ENCODE measurements at places on chromosomes 3 and 15.

DNA sequence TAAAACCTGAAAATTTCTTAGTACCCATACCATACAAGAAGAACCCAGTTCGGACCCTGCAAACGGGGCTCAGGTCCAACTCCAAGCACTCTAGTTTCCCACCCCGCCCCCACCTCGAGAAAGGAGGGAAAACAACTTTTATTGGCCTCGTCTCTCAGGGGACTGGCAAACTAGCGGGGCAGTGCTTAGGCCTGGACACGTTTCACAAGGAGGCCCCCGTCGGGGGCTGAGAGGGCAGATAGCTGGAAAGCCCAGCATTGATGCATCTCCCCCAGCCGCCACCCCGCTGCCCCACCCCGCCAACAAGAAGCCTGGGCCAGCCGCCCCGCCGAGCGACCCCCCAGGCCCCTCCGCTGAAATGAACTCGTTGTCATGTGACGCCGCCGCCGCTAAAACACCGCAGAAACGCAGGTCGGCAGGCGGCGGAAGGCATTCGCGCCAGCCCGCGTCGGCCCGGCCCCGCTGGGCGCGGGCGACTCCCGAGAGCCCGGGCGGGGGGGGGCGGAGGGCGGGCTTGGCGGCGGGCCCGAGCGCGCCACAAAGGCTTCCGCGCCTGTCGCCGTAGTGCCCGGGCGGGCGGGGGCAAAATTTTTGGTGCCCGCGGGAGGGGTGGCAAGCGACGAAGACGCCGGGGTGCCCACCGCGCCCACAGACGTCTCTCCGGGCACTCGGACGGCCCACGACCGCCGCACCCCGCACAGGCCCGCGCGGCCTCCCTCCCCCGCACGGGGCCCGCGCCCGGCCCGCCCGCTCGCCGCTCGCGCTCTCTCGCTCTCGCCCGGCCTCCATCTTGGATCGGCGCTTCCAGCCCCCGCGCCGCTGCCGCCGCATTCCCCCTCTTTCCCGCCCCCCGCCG is 634 bp downstream of the STAG1 start:
- DNase-seq: peak; percentile 71

DNA sequence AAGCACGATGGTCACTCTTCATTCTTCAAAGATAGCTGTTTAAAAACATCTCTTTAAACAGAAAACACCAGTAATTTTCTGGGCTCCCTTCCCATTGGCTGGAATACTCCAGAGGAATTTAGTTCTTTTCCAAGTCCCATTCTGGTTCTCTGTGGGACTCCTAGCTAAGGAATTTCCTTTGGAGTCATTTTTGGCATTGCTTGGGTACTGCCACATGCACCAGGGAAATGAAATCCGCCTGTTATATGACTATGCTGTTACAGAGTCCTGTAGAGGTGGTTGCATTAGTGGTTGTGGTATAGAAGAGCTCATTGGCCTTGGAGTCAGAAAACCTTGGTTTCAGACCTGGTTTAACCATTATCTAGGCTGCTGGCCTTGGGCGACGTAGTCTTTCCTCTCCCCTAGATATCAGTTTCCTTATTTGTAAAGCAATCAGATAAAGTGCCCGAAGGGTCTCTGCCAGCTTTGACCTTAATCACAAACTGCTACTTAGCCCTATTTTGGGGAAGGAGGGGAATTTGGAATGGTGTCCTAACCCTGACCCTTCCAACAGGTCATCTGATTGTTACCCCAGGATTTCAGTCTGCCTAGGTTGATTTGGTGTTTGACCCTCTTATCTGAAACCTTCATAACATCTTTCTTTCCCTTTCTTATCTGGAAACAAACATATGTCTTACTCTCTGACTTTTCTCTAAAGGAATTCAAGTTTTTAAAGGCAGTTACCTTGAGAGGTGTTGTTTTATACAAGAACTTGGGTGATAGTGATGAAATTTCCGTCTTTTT is 13.4 kb downstream of the RTP1 start:
- no peak for DNase-seq

DNA sequence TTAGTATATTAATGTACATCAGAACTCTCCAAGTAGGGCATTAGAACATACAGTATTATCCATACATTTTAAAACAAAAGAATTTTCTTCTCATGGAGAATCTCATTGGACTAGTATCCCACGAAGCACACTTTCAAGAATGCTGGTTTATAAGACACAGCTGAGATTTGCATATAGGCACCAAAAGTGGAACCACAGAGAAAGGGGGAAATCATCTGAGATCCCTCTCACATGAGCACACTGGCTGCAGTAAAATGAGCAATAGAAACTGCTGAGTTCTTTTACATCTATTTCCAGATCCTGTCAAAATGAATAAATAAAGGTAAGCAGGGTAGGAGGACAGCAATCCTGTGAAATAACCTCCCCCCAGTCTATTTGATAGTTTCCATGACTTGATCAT is 665.3 kb downstream of the FHIT start:
- DNase-seq: no peak

DNA sequence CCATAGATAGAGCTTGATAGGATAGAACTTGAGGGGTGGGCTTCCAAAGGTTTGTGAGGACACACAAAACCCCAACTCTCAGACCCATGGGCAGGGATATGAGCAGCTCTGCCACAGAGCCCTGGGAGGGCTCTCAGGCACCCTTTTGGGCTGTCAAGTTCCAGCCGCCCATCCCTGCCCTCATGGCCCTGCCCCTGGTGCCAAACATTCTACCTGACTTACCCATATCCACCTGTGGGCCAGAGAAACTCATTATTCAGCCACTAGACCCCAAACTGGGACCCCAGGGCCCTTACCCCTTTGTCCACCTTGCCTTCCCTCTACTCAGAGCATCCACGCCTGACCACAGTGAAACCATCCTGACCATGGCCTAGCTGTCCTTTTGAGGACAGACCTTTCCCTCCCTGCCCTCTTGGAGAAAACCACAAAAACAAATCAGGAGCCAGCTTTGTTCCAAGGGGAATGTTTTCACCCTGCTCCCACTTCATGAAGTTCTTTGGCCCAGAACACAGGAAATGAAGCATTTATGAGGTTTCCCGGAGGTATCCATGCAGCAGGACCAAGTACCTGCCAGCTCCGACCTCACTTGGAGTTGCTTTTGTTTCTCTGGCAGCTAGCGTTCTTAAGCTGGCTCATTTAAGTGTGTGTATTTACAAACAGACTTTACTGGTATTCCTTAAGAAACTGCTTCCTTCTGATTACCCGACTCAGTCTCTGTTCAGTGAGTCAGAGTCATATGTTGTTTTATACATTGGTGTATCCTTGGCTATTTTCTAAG is 34.2 kb upstream of the GALNT15 start:
- DNase-seq: no peak

GRCh38 chr3:115709093-115709492 is 85.8 kb downstream of the GAP43 start:
- no peak for DNase-seq

GRCh38 chr3:64133272-64133671 is 92.0 kb downstream of the PRICKLE2 start:
- no peak for DNase-seq

DNA sequence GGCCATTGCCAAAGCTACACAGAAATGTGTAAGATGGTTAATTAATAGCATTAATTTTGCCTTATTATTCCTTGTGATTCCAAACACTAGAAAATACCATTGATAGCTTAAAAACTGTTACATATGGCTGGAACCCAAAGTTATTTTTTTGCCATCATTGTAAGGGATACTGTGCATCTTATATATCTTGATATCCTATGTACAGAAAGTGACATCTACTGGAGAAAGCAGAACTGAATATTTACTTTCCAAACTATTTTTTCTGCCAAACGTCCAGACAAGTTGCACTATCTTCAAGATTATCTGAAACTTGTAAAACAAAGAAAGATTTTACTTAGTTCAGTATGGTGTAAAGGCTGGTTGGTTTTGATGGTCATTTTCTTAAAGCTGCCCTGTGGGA is 33.3 kb upstream of the MEIS2 start:
- no peak for DNase-seq

DNA sequence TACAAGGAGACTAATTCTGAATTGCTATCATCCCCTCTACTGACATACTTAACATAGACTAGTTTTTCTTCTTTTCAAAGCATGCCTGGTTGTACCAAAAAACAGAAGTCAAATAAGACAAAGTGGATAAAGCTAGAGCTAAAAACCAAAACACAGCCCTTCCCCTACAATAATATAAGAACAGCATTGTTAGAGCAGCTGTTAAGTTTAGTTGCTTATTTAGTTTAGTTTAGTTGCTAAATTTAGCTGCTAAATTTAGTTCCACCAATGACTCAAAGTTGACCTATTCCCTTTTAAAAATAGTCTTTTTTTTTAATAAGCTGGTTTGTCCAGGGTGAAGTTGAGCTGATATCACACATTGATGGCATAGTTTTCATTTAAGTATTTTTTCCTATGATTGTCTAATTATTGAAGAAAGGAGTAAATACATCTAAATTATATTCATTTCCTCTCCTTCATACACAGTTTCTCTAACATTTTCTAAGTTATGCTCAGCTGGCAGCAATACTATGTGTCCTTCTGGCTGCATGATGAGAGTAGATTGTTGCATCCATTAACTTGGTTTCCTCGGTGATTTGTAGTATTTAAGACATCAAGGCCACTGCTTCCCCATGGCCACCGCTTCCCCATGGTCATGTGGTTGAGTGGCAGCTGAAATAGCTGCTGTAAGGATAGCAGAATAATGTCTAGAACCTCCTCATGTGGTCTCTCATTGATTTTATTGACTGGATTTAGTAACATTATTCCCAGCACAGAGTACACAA is 718.6 kb upstream of the NECTIN3 start:
- no peak for DNase-seq

DNA sequence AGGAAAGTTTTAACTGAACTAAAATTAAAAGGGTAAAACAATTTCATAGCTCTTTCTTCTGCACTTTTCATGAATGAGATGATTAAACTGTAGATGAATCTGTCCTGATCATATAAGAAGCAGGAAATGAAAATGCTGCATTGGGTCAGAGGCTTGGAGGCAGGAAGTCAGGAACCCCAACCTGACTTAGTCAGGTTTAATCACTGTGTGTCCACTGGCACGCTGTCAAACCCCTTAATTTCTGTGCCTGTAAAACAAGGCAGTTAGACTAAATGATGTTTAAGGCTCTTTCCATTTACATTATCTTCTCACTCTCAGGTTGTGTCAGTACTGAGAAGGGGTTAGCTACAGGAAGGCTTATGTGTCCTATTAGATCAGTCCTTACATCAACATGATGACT is 193.3 kb upstream of the TTC14 start:
- DNase-seq: no peak

DNA sequence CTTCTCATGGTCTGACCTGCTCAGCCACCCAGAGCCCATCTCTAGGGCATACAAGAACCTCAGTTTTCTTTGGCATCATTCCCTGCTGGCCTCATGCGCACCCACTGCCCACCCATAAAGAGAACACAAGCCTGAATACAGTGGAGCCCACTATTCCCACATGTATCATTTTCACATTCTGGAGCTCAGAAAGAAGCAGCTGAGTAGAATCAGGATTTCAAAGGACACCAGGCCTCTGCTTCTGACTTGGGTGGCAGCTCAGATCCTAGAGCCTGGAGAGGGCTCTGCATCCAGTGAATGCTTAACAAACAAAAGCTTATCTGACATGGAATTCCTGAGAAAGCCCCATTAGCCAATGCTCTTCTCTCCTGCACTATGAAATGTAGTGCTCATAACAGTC is 34.7 kb downstream of the RBP2 start:
- DNase-seq: no peak

DNA sequence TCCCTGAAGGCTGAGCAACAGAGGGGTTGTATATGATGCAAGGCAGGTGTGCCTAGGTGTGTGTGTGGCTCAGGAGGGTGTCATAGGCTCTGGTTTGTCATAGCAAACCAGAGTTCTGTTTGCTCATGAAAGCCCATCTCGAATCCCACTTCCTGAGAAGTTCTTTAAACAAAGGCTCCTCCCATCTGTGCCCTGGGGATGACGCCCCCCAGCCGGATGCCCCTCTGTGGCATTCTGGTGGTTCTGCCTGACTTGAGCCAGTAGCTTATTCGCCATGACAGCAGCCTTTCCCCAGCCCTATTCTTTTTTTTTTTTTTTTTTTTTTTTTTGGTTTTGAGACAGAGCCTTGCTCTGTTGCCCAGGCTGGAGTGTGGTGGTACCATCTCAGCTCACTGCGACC is 45.4 kb downstream of the PDIA5 start:
- DNase-seq: no peak
